ENCODE measurements at places on chromosomes 12 and 14.

GRCh38 chr14:59301354-59301753, 112.9 kb downstream of the DAAM1 start:
- DNase-seq = no peak

GRCh38 chr14:98900236-98900635, 371.8 kb downstream of the BCL11B start:
- DNase-seq = no peak

GRCh38 chr14:99137001-99137700, 134.8 kb downstream of the BCL11B start:
- DNase-seq = no peak

- DNase-seq = no peak
These were observed 115.2 kb upstream of the MAP1LC3B2 start for GRCh38 chr12:116443821-116444589.

- no peak for DNase-seq
These were observed 126.9 kb upstream of the FKBP4 start for GRCh38 chr12:2667716-2668440.

GRCh38 chr12:117090816-117091711, 8.2 kb downstream of the TESC start:
- no peak for DNase-seq

GRCh38 chr14:31263485-31264133, 56.0 kb upstream of the HECTD1 start:
- DNase-seq = no peak

DNA sequence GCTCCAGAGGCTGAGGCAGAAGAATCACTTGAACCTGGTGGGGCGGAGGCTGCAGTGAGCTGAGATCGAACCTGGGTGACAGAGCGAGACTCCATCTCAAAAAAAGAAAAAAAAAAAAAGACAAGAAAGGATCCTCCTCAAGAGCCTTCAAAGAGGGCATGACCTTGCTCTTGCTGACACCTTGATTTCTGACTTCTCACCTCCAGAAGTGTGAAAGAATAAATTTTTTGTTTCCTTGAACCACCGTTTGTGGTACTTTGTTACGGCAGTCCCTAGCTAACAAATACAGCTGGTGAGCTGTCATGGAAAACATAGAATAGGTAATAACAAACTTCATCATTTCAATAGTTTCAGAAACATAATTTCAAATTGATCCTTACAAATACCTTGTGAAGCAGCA, 1.9 kb upstream of the ACTR10 start:
- no peak for DNase-seq

DNA sequence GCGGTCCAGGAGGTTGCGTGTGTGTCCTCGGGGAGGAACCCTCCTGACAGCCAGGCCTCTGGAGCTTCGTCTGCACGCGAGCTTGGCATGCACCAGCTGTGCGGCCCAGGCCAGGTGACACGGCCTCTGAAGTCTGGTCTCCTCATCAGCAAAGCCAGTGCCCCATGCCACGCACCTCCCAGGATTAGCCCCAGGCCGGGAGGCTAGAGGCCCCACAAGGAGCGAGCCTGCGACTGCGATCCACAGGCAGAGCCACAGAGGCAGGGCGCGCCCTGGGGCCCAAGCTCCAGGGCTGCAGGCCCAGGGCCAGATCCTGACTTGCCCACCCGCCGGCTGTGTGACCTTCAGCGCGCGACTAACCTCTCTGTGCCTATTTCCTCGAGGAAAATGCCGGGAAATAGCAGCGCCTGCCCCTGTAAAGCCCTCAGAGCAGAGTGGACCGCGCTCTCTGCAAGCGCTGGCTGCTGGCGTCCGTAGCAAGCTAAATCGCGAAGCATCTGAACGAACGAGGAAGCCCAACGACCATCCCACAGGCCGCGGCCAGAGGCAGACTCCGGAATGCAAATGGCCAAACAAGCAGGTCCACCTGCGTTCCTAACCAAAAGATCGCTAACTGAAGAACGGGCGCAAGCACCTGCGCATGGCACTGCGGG, 492 bp upstream of the BTBD6 start:
- DNase-seq = no peak

DNA sequence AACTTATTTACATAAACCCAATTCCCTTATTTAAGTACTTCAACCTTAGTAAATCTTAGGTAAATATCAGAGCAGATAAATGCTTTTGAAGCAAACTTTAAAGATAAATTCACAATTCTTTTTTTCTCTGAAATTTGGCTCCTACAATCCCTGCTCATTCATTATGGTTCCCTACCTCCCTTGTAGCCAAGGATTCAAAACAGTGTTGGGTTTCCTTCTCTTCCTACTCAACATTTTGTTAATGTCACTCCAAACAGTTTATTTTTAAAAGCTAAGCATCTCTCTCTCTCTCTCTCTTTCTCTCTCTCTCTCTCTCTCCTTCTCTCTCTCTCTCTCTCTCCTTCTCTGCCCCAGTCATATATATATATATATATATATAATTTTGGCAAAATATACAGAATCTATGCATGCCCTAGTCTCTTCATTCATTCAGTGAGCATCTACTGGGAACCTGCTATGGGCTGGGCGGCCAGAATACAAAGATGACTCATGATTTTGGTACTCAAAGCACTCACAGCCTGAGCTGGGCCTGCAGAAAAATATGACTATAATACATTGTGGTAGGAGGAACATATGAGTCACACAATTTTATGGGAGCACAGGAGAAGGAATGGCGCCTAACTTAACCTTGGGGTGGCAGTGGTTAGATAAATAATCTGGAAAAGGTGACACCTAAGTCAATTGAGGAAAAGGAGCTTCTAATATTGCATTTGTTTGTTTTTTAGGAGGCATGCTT, 123.7 kb upstream of the DHRS4 start:
- DNase-seq = no peak

DNA sequence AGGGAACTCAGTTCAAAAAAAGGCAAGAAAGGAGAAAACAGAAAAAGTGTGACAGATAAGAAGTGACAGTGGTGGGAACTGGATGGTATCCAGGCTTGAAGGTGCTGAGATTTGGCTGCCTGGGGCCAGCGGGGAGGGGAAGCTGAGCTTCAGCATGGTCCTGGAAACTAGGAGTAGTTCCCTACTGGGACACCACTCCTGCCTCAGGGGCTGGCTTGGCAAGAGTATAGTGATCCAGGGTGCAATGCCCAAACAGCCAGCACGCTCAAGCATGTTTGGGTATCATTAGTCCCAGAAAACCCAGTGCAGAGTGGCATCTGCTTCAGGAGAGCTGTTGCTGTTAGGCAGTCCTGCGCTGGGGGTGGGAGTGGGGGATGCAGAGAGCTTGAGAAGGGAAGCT, 49.5 kb upstream of the KTN1 start:
- no peak for DNase-seq

- no peak for DNase-seq
These were observed 99.9 kb upstream of the RFLNA start for GRCh38 chr12:124194893-124195566.

GRCh38 chr14:62301080-62301479, 538.9 kb downstream of the SNAPC1 start:
- DNase-seq = no peak

- no peak for DNase-seq
These were observed 707.8 kb downstream of the FLRT2 start for GRCh38 chr14:86237733-86238132.

DNA sequence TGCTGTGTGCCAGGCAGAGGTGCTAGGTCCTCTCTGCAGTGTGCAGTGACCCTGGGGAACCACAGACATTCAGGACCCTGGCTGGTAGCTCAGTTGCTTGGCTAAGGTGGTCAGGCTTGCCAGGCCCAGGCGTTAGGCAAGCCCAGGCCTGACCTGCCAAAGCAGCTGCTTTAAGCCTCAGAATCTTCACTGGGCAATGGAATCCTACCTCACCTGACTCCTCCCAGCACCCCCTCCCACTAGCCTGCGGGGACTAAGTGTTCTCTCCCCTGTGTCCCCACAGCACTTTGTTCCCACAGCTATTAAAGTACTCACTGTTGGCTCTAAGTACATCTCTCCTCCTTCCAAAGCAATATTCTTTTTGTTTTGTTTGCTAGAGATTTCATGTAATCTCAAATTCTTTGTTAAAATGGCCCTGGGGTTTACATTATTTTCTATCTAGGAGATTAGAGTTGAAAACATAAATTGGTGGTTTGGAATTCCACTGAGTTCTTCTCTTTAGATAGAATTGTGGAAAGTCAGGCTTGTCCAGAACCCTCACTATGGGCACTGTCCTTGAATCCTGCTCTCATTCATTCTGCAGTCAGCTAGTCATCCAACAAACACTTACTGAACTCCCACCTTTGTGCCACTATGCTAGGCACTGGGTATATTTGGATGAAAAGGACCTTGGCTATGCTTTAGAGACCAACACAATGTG, 44.4 kb downstream of the DGLUCY start:
- DNase-seq = no peak

- DNase-seq = no peak
These were observed 2.9 kb downstream of the VCPKMT start for GRCh38 chr14:50113381-50114035.

DNA sequence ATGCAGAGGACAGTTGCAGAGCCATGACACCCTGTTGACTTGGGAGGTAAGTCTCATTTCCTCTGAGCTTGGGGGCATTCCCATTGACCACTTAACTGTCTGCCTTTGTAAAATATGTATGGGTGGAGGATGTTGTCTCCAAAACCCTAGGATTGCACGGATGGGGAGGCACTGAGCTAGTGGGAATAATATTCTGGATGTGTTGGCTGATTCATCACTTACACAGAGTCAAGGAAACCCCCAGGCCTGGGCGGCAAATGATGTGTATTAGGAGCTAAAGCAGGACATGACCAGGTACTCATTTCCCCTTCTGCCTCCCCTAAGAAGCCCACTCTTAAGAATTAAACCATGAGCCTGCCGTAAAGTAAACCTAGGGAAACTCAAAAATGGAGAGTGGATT, 319.4 kb downstream of the VRK1 start:
- no peak for DNase-seq

- DNase-seq = no peak
These were observed 12.6 kb downstream of the SETD3 start for GRCh38 chr14:99468081-99468480.

- DNase-seq = no peak
These were observed 31.2 kb downstream of the CCDC59 start for GRCh38 chr12:82326905-82327503.

DNA sequence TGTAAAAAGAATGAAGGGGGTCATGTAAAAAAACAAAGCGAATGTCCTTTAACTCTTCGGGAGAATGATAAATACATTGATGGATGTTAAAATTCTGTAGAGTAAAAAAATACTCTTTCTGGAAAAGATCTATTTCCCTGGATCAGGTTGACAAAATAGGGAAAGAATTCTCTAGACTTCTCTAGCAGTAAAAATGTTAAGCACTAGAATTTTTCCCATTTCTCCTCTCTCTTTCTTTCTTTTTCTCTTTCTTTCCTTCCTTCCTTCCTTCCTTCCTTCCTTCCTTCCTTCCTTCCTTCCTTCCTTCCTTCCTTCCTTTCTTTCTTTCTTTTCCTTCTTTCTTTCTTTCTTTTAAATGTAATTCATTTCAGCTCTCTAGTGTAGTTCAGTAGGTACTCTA, 552.5 kb downstream of the LRFN5 start:
- DNase-seq = no peak

- DNase-seq = no peak
These were observed 773.2 kb upstream of the ALG10B start for GRCh38 chr12:37543131-37543965.

- DNase-seq = no peak
These were observed 836 bp downstream of the PTPN21 start for GRCh38 chr14:88553886-88554456.

DNA sequence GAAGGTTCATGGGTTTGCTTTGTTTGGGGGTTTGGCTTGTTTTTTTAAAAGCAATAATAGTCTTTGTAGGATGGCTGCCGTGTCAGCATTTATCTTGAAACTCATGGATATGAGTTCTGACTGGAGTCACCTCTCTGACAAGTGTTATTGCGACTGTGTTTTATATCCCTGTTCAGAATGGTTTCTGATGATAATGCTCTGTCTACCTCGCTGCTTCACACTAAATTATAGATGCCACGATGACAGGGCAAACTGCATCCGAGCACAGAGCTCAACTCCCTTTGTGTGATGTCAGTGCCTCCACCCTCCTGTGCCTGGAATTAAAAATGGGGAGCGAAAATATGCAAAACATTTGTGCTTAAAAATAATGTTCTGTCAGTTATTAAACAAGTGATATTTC, 250.8 kb downstream of the EGLN3 start:
- no peak for DNase-seq

GRCh38 chr12:64522807-64523206, 70.9 kb downstream of the TBK1 start:
- DNase-seq = no peak

GRCh38 chr12:117025481-117026151, 73.6 kb downstream of the TESC start:
- DNase-seq = peak; percentile 35

DNA sequence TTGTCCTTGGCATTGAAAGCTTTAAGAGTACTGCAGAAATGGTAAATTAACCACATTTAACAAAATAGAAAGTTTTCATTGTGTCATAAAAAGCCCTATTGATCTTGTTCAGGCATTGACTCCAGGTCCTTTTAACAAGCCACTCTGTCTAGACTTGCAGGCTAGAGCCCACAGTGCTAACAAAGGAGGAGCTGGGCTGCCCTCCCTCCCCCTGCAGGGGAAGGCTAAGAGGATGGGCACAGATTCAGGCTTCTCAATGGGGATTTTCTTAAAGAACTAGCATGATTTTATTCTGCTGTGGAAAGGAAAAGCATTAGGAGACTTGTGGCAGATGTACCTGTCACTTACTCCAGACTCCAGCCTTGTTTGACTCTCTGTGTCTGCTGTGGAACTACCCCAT, 463.6 kb downstream of the NRXN3 start:
- DNase-seq = no peak

GRCh38 chr14:34237081-34237480, 225.0 kb downstream of the SPTSSA start:
- no peak for DNase-seq

- peak; percentile 56 for DNase-seq
These were observed 1.1 kb downstream of the INHBE start for GRCh38 chr12:57456145-57456700.

Data from activated CD4-positive, alpha-beta T cell treated with anti-CD3 and anti-CD28 coated beads for 4 hours (primary cell).